ENCODE measurements at places on chromosomes 1 and 21.
A peak's percentile ranks its signal among the peaks of the same experiment; 100 is the strongest.

DNA sequence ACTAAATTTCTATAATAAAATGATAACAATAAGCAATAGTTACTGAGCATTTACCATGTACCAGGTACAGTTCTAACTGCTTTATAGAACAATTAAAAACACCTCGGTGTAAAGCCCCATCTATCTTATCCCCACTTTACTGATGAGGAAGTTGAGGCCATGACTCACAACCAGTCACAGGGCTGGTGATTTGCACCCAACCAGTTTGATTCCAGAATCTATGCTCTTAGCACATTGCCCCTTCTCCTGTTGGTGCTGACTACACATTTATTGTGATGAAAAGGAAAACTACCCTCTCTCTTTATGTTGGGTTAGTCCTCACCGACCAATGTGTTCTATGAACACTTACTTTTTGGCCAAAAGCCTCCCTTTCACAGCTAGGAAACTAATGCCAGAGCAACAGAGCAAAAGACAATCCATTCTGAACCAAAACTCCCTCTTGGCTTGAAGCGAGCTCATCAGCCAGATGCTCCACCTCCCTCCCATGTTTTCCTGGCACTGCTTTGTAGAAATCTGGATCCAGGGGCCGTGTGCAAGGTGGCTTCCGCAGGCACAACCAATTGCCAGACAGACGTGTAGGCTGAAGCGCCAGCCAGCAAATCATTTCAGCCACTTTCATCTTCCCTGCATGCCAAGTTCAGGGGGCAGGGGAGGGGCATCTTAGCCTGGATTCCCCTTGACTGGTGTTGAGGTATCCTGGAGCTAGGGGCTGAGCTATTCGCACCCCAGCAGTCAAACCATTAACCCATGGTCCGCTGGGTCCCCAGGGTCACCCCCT, 32.0 kb upstream of the SLC30A1 start:
- no peak for DNase-seq

GRCh38 chr1:3560251-3560871, 50.9 kb downstream of the MEGF6 start:
- no peak for DNase-seq

- no peak for DNase-seq
Measured at GRCh38 chr1:92956254-92957029, 4.8 kb downstream of the DIPK1A start.

GRCh38 chr1:113835686-113836290, 23.5 kb upstream of the RSBN1 start:
- peak; percentile 21 for DNase-seq

Measured in T-cell (primary cell).